HuH-7.5 (cell line): ENCODE measurements at places on chromosomes 5 and 9.

GRCh38 chr5:92380069-92380770 is 997.1 kb upstream of the ARRDC3 start:
- no peak for DNase-seq

DNA sequence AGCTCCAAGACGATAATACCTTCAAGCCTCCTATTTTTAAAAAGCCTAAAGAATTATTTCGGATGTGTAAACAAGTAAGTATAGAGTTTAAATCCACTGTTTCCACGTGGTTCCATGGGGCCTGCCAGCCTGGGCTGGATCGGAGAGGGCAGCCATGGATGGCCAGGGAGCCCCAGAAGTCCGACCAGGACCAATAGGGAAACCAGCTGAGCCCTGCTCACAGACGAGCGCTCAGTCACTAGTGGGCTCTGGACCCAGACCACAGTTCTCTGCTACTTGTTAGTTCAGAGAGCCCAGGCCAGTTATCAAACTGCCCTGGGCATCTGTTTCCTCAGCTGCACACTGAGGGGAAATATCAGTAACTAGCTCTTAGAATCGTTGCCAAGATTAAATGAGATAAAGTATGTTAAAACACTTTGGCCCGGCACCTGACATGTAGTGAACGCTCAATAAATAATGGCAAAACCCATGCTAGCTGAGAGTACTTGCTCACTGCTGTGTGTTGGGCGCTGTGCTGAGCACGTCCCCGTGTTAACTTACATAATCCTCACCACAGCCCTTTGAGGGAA is 124.8 kb downstream of the RGS3 start:
- DNase-seq = no peak

- DNase-seq = no peak
Observed at GRCh38 chr5:151174612-151175101, 17.1 kb upstream of the ANXA6 start.

DNA sequence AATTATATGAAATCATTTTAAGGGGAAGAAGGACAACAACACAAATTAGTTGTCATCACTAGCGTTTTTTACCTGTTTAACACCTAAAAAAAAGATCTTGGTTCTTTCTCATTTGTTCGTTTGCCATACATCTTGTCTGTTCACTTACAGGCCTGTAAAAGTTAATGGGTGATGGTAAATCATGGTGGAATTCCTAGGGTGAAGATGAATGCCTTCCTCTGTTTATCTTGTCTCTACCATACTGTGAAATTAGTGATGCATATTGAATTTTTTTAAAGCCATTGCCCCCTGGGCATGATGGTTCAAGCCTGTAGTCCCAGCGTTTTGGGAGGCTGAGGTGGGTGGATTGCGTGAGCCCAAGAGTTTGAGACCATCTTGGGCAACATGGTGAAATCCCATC is 46.6 kb downstream of the LRRTM2 start:
- no peak for DNase-seq

DNA sequence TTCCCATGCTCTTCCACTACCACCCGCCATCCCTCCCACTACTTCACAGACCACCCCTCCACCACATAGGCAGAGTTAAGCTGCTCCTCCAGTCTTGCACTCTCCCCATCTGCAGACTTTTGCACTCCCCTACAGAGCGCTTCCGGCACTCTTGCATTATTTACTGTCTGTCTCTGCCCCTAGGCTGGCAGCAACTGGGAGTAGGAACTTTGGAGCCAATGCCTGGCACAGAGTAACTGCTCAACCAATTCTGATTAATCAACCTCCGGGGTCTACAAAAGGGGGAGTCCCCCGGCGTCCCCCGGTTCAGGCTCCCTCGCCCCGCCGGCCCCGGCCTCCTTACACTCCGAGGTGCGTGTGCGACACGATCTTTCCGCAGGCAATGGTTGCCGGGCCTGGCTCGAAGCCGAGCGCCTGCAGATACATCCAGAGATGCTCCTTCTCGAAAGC is 498 bp downstream of the HAUS6 start:
- DNase-seq = no peak

DNA sequence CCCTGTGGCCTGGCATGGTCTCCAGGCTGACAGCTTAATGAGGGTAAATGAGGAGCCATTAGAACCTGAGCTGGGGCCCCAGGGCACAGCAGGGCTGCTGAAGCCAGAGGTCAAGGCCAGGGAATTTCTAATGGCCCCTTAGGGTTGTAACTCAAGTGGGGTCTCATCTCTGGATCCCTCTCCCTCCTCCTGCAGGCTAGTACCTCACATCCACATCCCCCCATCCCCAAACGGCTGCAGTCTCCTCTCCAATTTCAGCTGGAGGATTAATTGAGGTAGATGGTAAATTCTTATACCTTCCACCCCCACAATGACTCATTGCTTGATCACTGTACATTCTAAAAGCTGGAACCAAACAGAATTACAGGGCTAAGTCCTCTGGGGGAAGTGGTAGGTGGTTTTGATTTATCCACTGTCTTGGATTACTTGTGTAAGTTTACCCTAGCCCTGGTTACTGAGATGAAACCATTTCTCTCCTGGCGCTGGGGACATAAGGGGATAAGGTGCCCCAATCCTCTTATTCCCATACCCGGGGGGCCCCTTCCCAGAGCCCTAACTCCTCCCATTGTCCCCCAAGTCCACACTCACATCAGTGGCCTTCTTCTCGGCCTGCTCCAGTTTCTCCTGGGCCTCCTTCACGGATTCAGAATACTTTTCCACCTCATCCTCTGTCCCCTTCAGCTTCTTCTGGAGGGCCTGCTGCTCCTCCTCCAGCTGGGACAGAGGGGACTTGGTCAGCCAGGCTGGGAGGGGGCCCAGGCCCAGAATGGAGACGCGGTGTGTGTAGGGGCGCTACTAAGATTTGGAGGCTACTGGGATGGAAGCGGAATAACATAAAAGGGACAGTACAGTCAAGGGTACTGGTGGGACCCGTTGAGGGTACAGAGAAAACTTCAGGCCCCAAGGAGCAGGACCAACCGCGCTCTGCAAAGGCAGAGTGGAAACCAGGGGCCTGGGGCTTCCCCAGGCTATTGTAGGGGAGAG is 875 bp downstream of the TPM2 start:
- DNase-seq = no peak

GRCh38 chr9:23830929-23831730 is 5.1 kb upstream of the ELAVL2 start:
- no peak for DNase-seq

DNA sequence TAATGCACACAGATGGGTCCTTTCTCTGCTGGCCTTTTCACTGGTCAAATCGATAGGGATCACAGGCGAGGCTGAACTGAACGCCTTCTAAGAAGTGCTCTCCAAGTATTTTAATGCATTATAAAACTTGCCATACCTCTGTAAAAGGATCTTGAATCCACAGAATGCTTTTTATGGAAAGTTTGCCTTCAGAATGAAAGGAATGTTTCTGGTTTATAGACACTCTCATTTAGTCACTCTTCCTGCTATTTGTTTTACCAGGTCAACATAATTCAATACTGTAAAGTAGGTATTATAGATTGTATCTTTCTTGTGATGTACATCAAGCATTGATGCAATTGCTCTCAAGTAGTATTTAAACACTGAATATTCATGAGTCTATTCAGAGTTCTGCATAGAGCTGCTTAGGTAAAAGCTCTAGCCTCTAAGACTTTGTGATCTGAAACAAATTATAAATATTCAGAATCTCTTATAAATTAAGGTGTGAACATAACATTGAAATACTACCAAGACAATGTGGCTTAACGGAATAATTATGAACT is 308.4 kb downstream of the ISL1 start:
- DNase-seq = no peak

GRCh38 chr9:134661791-134662142 is 20.2 kb downstream of the COL5A1 start:
- DNase-seq = no peak

DNA sequence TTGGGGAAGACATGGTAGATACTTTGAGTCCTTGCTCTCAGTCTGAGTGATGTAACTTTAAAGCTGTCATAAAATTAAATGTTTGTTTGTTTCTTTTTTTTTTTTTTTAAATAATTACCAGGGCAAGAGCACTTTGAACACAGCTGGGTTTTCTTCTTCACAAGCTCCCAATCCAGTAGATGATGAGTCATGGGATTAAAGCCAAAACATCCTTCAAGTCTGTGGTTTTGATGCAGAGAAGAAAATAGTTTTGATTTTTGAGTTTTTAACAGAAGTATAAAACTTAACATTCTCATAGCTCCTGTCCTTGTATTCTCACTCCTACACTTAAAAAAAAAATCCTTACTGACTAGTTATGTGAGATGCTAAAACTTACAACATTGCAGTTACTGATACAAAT is 34.8 kb upstream of the IL31RA start:
- no peak for DNase-seq

DNA sequence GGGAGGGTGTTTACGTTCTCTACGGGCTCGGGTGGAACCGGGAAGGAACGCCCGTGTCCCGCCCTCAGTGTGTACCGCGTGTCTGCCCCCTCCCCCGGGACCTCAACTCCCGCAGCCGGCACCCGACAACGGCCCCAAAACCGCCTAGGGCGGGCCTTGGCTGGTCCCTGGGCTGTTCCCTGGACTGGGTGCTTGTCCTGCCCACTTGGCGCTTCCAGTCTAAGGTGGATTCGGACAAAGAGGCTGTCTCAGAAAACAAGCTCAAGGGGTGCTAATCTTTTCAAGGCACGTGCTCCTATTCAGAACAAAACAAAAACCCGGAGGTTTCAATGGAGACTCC is 379 bp upstream of the CLK4 start:
- DNase-seq = no peak

- no peak for DNase-seq
Observed at GRCh38 chr5:67462147-67462546, 265.5 kb upstream of the CD180 start.

DNA sequence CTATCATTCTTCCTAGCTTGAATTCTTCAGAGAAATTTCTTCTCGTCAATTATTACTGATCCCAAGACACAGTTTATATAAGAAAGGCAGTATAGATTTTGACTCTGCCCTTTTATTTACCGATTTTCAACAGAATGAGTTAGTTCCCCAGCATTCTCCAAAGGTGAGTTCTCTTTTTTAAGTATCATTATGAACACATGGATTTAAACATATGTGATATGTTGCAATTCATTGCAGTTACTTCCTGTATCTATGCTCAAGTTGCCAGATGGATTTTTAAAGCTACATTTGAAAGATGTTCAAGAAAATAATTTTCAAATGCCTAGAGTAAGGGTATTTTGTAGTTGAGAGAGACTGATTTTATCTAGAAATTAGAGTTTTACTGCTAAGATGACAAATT is 8.4 kb downstream of the WDR41 start:
- no peak for DNase-seq

- no peak for DNase-seq
Observed at GRCh38 chr9:106953174-106953573, 90.2 kb downstream of the ZNF462 start.

DNA sequence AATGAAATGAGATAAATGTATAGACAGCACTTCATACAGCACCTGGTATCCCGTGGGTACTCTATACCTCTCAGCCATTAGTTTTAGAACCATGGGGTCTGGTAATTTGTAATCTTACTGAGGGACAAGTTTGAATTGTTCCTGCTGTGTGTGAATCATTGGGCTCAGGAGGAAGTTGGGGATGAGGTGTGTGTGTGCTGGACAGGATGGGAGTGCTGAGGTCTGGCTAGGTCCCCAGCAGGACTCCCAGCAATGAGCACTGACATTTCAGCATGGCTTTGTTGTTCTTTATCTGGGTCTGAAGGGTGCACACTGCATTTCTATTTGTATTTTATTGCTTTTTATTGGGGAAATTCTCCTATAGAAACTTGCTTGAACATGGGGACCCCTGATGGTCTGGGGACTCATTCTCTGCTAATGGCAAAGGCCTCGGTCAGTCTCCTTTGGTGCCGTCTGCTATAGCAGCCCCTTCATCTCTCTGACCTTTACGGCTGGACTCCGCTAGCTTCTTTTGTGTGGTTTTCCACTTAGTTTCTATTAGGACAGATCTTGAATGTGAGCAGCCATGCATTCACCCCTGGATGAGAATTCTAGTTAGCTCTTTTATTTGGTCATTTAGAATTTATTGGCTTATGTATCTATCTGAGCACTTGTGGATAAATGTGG is 98.1 kb downstream of the SREK1 start:
- DNase-seq = no peak

- DNase-seq = no peak
Observed at GRCh38 chr9:71627537-71627936, 140.8 kb downstream of the CEMIP2 start.

DNA sequence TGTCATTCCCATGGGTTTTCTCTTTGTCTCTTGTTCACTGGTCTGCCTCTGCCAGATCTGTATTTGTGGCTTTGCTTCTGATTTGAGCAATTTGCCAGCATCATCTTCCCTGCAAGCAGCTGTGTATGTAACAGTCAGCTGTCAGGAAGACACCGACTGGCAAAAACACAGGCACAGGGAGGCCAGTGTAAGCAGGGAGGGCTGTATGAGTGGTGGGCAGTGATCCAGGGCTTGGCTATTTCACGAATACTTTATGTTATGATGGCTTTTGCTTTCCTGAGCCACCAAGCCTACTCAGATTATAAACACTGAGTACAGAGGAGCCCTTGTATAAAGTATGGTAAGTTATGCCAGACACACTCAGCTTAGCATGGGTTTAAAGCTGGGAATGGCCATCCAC is 11.6 kb downstream of the BNIP1 start:
- no peak for DNase-seq

GRCh38 chr5:73823508-73823925 is 197.5 kb downstream of the ARHGEF28 start:
- no peak for DNase-seq

DNA sequence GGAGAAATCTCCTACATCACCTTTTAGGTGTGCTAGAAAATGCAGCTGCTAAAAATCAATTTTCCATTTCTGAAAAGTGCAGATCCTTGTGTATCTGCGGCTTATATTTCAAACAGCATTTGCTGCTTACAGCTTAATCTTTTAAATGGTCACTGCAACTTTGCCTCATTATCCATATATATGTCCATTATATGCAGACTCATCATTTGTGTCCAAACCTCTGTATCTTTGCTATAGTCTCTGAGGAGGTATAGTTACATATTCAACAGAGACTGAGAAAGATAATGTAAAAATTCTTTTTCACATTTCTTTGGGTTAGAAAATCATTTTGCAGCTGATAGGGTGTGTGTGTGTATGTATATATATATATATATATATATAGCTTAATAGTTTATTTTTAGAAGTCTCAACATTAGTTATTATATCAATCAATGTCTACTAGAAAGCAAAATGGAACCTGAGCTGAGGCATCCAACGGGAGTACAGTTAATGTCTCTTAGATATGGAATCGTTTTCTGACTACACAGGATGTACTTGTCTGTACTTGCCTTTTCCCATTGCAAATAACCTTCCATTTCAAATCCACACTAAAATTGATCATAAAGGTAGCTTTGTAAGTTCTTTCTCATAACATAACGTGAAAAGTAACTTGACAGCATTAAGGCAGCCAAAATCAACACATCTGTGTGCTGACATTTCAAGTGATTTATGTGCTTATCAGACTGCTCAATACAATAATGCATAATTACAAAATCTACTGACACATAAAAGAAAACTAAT is 267.0 kb upstream of the HAPLN1 start:
- DNase-seq = no peak

DNA sequence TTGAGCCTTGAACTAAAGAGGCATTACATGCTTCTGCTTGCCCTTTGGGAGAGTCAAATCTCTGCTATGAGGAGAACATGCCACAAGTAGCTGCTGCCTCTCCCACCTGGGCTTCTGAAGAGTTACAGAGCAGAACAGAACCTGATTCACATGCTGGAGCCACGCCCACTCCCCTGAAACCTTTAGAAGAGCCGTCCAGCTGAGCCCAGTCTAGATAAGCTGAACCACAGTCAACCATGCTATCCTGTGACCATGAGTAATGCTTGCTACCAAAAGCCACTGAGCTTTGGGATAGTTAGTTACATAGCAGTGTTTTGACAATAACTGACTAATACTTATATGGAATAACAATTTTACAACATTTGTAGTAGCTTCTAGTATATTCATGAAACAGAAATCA is 111.0 kb upstream of the VCAN start:
- no peak for DNase-seq
